ENCODE measurements at places on chromosomes 11 and 22.

DNA sequence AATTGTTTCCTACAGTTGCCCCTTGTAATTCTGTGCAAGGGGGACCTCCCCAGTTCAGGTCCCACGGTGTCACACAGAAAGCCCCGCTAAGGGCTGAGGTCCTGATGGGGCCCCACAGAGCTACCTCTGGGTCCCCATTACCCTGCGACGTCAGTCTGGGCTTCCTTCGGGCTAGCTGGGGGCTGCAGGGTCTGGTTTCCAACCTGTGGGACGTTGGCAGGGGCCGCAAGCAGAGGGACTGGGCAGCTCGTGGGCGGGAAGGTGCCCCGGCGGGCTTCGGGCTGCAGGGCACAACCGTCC is 698 bp downstream of the SLC37A4 start:
- DNase-seq = no peak

DNA sequence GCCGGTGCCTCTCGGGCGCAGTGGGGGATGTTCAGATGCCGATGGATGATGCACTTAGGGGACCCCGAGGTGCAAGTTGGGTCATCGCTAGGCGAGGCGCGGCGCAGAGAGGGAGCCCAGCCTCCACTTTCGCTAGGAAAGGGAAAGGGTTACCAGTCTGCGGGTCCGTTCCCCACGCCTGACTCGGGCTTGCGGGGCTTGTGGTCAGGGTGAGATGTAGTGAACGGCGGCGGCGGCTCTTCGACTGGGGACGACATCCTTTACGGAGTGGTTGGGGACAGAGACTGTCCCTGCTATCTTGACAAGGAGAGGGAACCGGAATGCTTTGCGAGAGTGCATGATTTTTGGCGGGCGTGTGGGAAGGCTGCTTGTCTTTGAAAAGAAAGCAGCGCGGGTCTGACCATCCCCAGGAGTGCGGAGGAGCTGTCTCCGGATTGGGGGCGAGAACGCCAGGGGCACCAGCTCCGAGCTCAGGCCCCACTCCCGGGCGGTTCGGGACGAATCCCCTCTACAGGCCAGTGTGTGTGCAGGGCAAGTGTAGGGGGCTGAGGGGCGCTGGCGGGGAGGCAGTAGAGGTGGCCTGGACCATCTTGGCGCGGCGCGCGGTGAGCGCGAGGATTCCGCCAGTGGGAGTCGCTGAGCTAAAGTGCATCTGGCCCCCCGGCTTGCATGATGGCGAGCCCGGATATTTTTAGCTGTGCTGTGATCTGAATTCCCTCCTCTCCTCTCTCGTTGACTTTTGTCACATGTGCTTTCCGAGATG is 1.1 kb downstream of the FAT3 start:
- no peak for DNase-seq

- DNase-seq = no peak
These were observed 15.9 kb downstream of the CYP2D6 start for GRCh38 chr22:42114721-42115120.

- no peak for DNase-seq
These were observed 2.3 kb downstream of the TSPAN4 start for GRCh38 chr11:844693-845644.

DNA sequence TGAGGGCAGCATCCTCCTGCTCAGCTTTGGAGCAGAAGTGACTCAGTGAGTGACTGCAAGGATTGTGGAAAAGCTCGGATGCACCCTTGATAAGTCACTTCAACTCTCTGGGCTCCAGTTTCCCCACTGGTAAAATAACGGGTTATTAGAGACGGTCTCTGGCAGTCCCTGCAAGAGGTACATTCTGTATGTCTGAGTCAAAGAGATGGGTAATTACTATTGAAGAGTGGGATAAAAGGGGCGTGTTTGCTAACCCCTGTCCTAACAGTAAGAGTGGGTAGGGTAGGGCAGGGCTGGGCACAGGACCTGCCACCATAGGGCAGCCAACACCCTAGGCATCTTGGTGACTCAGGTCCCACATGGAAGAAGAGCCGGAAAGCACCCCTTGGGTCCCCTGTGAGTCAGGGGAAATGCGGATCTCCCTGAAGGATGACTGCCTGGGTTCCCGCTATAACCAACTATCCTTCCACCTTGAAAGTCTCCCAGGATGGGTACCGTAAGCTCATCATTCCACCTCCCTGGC is 7.3 kb upstream of the AHNAK start:
- DNase-seq = no peak

DNA sequence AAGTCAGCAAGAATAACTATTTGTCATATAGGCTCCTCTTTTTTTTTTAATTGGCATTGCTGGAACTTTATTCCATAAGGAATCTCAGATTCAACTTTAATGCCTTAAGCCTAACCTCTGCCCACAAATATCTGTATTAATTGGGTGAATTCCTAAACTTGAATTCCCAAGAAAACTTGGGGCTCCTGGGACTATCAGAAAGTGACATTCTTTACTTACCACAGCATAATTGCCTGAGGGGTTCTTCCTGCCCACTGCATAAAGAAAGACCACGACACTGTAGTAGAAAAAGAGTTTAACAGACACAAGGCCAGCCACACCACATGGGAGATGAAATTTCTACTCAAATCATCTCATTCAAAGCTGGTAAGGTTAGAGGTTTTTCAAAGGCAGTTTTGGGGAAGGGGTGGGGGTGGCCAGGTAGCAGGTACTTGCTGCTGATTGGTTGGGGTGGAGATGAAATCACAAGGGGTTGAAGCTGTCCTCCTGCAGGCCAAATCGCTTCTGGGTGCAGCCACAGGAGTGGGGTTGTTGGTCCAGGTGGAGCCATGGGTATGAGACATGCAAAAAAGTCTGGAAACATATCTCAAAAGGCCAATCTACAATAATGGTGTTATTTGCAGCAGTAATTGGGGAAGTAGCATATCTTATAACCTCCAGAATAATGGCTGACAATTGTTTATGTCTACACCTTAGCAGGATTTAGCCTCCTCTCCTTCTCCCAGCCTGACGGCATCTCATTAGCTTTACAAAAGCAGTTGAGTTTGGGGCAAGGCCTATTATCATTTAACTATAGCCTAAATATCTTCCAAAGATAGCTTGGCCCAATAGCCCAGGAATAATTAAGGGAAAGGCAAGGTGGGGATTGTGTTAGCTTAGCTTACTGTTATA is 4.8 kb upstream of the NLRP10 start:
- no peak for DNase-seq

Measured in GM12891 (cell line).